Fibroblast of lung (primary cell): ENCODE measurements at places on chromosomes 5 and 9. TPM values are rescaled to one million over a fixed set of nuclear protein-coding genes. Genes with fewer than 3 reads are reported as not detected.
A peak's percentile ranks its signal among the peaks of the same experiment; 100 is the strongest.

The PCDHA11 gene
- total RNA-seq, result 0.51 and 0.66 TPM in 2 replicates

The ZDHHC11 gene
- 2.5 and 2.6 TPM in 2 replicates for total RNA-seq

The LMX1B gene
- total RNA-seq, result not detected in 2 replicates

DNA sequence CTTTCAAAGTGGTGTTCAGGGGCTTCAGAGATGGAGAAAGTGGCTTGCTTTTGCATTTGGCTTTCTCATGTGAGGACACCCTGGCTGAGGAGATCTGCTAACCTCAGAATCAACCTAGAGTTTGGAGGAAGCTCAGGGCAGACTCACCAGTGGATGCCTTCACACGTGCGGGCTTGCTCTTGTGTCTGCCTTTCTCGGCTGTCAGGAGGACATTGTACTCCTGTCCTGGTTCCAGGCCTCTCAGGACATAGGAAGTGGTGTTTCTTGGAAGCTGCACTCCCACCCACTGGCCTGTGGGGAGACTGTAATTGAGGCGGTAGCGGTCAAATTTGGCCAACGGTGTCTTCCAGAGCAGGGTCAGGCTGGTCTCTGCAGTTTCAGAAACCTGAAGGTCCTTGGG lies 44.5 kb downstream of the TNC start:
- DNase-seq, result no peak

DNA sequence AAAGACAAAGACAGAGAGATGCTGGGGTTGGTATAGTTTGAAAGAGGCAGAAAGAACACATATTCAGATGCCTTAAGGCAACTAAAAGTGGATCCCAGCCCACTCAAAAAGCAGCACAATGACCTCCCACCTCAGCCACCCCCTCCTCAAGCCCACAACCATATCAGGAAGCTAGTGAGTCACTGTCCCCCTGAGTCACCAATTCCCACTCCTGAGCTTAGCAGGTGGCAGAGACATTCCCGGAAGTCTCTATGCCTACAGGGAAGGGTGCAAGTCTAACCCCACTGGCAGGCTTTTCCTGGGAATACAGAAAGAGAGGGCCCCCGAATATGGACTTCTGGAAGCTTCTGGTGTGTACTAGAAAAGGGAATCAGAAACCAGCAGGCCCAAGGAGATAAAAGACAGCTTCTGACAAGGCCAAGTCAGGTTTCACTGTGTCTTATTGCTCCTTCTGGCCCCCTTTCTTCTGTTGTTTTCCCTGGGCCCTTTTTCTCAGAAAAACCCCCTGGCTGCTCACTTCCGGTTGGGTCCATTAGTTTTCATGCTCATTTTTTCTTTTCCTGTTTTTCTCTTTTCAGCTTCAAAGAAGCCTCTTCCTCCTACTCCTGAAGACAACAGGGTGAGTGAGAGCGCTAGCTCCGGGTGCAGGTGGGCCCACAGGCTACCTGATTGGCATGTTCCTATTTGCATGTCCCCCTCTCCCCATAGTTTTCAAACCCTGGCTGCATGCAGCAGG lies 36.8 kb downstream of the ITK start:
- DNase-seq, result no peak

DNA sequence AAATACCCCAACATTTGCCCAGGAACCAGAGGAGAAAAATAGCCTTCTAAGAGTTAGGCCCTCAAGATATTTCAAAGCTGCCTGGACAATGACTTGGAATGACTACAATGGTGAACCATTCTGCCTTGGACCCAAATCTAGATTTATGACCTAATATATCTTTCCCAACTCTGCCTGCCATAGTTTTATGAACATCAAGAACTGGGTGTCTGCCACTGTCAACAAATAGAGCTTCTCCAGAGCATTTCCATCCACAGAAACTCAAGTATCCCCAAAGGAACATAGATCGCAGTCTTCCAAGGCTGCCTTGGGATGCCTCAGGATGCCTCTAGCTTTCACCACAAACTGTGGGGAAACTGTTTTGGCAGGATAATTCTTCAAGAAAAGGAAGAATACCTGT lies 48.2 kb upstream of the NFIB start:
- peak; percentile 64 for DNase-seq

The DBH gene
- not detected in 2 replicates for total RNA-seq

The C5orf46 gene
- total RNA-seq, result not detected in 2 replicates

DNA sequence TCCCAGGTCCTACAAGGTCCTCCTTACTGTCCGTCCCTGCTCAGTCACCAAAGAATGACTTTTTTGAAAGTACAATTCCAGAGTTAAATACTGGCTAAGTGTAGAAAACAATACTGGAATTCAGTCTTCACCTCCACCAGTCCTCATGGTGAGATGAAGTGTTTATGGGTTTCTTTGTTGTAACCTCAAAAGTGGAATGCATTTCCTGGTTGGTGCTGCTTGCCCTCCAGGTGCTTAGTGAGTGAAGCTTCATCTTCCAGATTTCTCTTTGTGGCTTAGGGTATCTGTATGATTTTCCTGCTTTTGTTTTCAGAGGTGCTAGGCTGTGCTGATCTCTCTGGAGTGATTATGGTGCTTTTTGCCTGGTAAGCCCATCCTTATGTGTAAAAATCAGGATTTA lies 49.4 kb upstream of the DHFR start:
- DNase-seq, result no peak

DNA sequence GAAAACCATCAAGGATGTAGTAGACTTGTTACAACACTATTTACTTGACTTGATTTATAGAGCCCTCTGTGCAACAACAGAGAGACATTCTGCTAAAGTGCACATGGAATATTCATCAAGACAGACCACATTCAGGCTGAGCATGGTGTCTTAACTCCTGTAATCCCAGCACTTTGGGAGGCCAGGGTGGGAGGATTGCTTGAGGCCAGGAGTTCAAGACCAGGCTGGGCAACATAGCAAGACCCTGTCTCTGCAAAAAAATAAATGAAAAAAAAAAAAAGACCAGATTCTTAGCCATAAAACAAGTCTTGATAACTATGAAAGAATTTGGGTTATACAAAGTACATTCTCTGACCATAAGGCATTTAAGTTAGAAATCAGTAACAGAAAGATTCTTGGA lies 25.3 kb downstream of the DENND4C start:
- DNase-seq, result no peak

GRCh38 chr9:127277099-127277498 lies 12.5 kb downstream of the GARNL3 start:
- no peak for DNase-seq

- DNase-seq, result no peak
These were observed 250.1 kb upstream of the SGCD start for GRCh38 chr5:156076912-156077311.
